ENCODE measurements at places on chromosomes 13 and 19.

GRCh38 chr13:96651598-96651997, 342.7 kb downstream of the OXGR1 start:
- DNase-seq: no peak

DNA sequence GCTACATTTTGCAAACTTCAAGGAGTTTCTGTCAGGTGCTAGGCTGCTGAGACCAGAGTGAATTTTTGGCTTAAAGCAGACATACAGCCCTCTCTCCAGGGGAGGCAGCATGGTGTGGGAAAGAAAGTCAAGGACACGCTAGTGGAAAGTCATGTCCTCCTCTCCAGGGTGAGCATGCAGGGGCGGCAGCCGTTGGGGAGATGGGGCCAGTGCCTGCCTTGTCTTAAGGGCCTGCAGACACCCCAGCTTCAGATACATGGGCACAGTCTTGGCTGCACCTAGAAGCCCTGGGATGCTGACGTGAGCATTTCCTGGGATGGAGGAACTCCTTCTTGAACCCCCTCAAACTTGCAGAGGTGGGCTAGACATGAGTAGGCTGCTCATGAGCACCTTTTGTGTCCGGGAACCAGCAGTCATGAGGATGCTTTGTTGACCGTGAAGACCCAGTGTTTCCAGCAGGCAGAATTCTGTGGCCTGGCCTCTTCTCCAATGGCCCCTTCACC, 43.3 kb upstream of the PEPD start:
- no peak for DNase-seq

DNA sequence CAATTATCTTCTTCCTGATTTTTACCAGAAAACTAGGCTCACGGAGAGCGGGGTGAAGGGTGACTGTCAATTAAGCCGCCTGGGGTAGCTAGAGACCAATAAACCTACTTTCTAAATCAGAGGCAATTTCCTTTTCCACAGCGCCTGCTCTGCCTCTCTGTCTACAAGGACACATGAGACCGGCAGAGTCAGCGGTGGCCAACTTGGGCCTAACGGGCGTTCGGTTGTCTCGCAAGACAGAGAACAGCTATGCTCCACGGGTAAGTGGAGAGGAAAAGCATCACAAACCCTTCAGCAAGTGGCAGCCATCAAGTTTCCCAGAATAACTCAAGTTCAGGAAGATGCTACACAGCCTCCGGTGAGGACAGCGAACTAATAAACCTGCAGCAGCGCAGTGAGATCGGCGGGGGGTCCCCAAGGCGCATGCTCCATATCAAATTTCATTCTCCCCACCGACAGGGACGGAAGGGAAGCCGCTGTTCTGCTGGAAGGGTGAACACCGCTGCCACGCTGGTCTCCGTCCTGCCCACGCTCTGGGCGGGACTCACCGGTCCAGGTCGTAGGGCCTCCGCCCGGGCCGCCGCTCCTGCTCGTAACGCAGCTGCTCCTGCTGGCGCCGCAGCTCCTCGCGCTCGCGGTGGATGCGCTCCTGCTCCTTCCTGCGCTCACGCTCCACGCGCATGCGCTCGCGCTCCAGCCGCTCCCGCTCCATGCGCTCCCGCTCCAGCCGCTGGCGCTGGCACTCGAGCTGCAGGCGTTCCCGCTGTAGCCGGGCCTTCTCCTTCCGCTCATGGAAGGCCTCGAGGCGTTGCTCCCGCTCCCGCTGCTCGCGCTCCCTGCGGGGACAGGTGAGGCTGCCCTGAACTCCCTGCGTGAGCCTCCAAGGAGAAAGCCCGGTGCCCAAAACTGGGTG, 25.8 kb upstream of the TINCR start:
- no peak for DNase-seq

- DNase-seq: peak; percentile 41
Observed at GRCh38 chr13:37640499-37640898, 41.9 kb upstream of the POSTN start.

GRCh38 chr13:95784161-95784899, 107.4 kb downstream of the DNAJC3 start:
- DNase-seq: no peak

DNA sequence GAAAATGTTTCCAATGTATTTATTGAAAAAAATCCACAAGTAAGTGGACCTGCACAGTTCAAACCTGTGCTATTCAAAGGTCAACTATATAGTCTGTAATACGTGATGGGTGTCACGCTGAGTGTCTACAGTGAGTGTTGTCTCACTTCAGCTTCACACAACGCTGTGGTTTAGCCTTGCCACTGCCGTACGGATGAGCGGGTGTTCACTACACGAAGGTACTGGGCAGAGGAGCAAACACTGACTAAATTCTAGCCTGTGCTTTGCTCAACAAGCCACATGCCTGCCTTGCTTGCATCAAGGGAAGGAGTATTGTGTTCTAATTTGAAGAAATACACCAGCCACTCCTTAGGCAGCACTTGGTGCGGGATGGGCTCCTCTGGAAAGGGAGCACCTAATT, 3.4 kb upstream of the FFAR3 start:
- no peak for DNase-seq

DNA sequence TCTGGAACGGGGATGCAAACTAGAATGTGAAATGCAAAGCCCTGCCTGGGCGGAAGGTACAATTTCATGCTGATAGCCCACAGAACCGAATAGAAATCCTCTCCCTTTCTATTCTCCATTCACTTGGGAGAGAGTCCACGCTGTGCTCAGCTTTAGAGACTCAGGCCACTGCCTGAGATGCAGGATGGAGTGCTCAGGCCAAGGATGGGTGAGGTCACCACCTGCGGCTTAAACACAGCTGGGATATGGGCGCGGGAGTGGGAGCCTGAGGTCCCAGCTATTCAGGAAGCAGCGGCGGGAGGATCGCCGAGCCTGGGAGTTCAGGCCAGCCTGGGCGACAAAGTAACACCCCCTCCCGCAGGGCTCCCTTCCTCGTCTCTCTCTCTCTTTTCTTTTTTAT, 446 bp upstream of the ZNF83 start:
- no peak for DNase-seq

DNA sequence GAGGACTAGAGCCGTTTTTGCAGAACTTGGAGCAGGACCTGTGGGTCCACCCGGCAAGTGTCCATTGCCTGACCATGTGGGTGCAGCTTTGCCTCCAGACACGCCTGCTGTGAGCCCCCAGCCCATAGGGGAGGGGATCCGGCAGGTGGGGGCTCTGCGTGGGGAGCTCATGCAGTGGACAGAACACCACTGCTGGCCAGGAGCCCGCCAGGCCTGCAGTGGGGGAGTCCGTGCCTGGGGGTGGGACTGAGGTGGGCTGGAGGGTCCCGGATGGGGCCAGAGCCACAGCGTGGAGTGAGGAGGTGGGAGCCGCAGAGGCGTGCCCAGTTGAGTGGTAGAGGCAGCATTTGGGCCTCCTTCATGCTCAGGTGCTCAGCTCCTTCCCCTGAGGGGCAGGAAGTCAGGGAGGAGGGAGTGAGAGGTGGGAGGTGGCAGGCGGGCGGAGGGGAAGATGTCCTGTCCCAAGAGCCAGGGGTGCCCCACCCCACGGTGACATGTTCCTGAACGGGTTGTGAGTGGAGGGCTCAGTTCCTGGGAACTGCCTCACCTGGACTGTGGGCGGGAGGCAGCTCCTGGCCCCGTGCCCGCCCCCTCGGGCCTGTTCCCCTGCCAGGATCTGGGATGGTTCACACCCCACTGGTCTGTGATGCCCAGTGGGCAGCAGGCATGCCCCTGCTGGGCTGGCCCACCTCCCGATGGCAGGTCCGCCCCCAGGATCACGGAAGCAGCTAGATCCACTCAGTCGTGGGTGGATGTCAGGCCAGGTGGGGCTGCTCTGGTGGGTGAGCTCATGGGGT, 8.8 kb downstream of the ADAT3 start:
- DNase-seq: no peak

DNA sequence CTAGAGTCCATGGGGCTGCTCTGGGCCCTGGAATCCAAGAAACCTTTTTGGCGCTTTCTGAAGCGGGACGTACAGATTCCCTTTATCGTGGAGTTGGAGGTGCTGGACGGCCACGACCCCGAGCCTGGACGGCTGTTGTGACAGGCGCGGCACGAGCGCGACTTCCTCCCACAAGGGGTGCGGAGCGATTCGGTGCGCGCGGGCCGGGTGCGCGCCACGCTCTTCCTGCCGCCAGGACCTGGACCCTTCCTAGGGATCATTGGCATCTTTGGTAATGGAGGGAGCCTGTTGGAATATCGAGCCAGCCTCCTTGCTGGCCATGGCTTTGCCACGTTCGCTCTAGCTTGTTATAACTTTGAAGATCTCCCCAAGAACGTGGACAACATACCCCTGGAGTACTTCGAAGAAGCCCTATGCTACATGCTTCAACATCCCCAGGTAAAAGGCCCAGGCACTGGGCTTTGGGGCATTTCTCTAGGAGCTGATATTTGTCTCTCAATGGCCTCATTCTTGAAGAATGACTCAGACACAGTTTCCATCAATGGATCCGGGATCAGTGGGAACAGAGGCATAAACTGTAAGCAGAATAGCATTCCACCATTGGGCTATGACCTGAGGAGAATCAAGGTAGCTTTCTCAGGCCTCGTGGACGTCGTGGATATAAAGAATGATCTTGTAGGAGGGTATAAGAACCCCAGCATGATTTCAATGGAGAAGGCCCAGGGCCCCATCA, 3.5 kb upstream of the ZFP82 start:
- DNase-seq: no peak

GRCh38 chr13:29676535-29676934, 81.0 kb upstream of the SLC7A1 start:
- no peak for DNase-seq

DNA sequence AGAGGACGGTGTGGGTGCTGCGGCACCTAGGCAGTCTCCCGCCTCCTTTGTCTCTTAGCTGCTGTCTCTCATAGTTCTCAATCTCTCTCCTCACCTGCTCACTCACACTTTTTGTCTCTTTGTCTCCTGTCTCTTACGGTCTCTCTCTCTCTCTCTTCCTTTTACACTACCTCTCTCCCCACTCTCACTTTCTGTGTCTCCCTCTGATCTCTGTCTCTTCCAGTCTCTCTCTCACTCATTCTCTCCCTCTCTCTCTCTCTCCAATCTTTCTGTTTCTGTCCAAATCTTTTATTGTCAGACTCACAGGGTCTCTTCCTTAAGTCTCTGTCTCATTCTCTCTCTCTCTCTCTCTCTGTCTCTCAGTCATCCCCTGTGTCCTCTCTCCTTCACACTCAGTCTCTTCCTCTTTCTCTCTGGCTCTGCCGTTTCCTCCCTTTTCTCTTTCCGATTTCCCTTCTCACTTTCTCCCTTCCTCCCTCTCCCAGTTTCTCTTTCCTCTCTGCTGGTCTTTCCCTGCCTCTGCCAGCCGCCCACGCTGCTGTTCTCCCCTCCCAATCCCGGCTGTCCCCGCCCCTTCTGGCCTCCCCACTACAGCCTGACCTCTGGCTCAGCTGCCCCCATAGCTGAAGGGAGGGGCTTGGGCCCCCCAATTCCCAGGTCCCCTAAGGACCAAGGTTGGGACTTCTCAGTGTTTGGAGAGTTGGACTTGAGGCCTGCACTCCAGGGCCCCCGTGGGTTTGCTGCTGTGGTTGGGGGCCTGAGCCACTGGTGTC, at the start of gene PLEKHA4:
TSS of gene PLEKHA4 (minus strand) at position 504 of the 773 bp plus-strand sequence. CDS start 997 bp downstream, outside the sequence.
- no peak for DNase-seq

GRCh38 chr19:37007587-37008220, 70.5 kb upstream of the ZNF420 start:
- DNase-seq: no peak

DNA sequence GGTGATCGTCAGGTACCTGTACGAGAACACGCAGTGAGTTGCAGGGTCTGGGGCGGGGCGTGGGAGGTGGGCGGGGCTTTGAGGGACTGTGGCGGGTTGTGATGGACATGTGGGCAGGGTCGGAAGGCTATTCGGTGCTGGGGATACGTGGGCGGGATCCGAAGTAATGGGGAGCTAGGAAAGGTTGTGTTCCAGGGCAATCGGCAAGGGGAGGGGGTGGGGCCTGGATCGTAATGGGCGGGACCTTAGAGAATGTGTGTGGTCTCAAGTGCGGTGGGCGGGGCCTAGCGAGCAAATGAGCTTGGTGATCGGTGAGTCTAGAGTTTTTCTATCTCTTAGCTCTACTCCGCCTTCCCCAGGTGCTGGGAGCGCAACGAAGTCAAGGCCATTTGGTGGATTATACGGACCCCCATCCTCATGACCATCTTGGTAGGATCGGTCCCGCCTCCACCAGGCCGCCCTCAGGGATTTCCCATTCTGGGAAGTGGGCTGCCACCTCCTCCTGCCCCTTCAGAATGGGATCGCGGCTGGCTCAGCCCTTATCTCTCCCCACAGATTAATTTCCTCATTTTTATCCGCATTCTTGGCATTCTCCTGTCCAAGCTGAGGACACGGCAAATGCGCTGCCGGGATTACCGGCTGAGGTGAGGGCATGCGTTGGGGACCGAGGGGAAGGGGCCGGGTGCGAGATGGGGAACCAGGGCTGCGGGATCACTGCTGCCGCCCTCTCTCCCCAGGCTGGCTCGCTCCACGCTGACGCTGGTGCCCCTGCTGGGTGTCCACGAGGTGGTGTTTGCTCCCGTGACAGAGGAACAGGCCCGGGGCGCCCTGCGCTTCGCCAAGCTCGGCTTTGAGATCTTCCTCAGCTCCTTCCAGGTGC, 9.6 kb downstream of the GIPR start:
- peak; percentile 90 for DNase-seq

DNA sequence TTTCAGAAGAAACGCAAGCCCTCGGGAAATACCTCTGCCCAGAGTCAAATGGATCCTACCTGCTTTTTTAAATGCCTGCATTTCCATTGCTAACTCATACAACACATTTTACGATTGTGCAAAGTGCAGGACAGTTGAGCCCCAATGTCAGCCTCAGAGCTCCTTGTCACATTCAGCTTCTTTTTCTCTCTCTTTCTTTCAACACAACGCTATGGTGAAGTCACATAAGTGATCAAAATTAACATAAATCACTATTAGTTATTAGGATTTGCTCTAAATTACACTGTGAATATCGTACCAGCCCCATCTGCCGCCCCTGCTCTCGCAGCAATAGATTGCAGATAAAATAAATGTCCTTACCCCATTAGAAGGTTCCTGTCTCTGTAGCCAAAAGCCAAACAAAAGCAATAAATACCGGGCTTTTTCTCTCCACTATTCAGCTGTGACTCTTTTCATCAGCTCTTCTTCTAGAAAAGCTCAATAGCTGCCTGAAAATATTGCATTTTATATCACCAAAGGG, 8.8 kb downstream of the POU4F1 start:
- no peak for DNase-seq

GRCh38 chr13:113784645-113785024, 25.6 kb downstream of the TMEM255B start:
- no peak for DNase-seq

- DNase-seq: no peak
Observed at GRCh38 chr13:104854698-104855097, 1680.8 kb downstream of the EFNB2 start.

DNA sequence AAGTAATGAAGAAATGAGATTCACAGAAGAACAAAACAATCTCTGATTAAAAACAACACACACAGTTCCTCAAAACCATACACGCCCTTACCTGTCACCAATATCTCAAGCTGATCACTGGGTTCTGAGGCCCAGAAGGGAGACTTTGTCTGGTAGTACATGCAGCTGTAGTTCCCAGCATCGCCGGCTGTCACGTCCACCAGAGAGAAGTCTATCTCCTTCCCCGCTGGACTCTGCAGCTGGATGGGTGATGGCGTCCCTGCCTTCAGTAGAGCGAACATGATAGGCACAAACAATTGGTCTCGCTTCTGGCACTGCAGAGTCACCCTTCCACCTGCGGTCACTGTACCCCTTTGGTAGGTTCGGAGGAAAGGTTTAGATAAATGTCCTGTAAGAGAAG, 7.3 kb downstream of the TARM1 start:
- DNase-seq: no peak

- DNase-seq: no peak
Observed at GRCh38 chr13:30690282-30691188, 44.8 kb upstream of the ALOX5AP start.
